Activated B cell treated with CpG ODN at 0.5 μM for 24 hours (primary cell): ENCODE measurements at places on chromosomes 5 and 9.

DNA sequence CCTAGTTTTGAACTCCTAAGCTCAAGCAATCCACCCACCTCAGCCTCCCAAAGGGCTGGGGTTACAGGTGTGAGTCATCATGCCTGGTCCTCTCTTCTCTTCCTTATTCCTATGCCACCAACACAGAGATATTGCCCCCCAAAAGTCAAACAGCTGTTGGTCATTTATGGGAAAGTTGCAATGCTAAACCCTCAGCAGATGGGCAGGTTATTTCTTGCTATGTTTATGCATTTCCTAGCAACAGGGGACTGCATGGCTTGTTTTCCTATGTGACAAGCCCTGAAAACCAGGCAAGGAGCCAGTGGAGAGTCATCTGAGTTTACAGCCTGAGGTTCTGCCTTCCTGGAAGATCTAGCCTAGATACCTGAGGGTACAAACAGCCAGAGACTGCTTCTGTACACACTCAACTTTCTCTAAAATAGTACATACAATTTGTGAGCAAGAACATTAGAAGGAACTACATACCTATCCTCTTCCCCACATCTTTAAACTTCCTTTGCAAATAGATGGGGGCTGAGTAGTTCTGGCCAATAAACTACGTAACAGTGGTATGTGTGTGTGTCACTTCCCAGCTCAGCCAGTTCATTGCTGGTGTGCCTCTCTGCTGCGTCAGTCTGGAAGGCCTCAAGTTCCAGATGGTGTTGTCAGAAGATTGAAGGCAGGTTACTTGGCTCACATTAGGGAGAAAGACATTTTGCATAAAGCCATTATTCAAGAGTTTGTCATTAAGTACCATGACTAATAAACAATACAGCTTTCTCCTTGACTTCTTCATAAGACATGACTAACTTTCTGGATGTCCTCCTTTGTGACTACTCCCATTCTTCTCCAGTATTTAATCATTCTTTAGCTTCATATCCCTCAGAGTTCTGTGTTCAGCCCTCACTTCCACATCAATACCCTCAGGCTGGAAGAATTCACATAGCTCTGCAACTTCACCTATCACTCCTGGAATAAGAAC is 65.3 kb downstream of the CSNK1A1 start:
- DNase-seq: no peak

DNA sequence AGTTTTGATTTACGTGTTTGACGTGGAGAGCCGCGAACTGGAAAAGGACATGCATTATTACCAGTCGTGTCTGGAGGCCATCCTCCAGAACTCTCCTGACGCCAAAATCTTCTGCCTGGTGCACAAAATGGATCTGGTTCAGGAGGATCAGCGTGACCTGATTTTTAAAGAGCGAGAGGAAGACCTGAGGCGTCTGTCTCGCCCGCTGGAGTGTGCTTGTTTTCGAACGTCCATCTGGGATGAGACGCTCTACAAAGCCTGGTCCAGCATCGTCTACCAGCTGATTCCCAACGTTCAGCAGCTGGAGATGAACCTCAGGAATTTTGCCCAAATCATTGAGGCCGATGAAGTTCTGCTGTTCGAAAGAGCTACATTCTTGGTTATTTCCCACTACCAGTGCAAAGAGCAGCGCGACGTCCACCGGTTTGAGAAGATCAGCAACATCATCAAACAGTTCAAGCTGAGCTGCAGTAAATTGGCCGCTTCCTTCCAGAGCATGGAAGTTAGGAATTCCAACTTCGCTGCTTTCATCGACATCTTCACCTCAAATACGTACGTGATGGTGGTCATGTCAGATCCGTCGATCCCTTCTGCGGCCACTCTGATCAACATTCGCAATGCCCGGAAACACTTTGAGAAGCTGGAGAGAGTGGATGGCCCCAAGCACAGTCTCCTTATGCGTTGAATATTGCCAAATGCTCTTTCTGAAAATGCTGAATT is 850 bp downstream of the RRAGA start:
- no peak for DNase-seq

DNA sequence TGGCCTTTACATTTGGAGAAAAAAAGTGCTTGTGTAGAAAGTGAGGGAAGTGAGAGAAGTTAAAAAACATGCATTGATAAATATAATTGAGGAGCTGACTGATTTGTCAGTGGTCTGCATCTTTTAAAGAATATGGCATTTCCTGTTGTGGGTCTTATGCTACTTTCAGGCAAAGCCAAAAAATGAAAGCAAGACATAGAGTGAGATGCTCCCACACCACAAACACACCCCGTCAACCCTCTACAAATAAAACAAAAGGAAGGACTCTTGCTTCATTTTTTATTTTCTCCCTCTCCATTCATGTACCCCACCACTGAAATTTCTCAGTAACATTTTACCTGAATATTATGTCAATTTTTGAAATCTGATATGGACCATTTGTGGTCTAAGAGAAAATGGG is 22.1 kb upstream of the PLCXD3 start:
- no peak for DNase-seq

DNA sequence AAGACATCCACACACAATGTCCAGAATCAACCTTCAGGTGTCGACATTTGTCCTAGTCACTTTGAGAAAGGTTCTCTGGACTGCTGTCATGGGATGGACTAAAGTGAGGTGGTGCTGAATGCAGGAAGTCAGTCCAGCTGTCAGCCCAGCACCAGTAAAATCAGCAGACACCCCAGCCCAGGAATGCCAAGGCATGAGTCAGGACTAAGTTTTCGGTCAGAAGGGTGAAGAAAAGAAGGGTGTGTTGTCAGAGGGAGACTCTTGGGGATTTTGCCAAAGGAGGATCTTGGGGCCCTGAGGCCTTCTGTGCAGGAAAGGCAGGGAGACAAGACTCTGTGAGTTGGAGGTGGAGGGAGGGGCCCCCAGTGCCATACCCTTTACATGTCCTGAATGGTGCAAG is 69.0 kb upstream of the XPA start:
- no peak for DNase-seq

- DNase-seq: no peak
Measured at GRCh38 chr9:128721487-128722010, 2.4 kb downstream of the ZDHHC12 start.

DNA sequence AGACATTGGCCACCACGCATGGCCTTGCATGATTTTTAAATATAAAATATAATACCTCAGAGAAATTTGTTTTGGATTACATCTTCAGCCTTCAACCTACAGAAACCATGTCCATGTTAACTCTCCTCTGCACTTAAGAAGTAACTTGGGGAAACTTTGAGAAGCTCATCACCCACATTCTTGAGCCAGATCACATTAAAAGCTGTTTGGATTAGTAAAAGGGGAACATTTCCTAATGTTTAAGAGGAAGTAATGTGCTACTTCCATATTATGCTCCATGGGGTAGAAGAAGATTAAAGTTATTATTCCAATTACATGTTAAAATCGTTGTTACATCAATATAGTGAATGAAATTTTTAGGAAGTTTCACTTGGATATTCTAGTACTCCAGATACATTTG is 10.4 kb upstream of the CEP120 start:
- no peak for DNase-seq

- no peak for DNase-seq
Measured at GRCh38 chr9:90099262-90099963, 494.6 kb downstream of the GADD45G start.

DNA sequence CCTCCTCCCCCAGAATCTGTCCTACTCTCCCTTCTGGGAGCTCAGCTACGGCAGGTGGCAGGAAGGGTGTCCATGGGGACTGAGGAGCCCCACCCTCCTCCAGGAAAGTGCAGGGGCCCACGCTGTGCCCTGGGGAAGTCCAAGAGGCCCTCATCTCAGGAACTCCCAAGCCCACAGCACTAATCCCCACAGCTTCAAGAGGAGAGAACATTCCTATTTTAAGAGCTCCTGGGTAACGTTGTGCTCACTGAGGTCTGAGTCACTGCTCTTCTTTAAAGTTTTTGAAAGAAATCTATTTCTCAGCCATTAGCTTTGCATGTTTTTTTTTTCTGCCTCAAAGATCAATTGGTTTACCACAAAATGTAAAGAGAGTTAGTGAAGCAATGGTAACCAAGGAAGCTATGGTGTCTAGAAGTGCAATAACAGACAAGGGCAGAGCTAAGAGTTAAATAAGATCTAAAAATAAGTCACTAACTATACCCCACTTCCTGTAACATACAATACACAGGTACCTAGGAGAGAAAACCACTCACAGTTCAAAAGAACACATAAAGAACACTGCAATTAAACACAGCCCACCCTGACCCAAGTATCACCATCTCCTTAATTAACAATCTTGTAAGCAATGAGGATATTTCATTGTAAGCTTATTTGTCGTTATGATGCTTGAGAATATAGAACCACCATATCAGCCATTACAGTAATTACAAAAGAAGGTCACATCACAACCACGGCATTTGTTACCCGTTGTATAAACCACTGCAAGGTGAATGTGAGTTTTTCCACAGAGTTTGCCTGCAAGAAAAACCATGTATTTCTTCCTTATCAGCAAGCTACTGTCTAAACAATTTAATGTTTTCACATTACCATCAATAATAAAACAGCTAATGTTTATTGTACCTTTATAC is 382.3 kb upstream of the SLC30A5 start:
- no peak for DNase-seq

DNA sequence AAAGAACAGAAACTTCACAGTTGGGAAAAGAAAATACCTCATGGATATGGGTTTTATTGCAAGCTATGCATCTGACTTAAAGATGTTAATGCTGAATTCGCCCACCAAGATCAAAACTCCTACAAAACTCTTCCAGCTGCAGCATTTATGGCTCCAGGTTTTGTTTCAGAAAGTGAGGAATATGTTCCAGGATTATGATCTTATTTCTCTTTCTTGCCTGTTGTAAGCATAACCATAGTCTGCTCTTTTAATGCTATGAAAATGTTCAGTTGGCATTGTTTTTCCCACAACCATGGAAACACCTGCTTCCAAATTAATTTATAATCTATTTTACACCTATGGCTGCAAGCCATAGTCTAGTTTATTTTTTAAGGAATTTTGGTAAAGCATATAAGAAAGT is 34.9 kb upstream of the FST start:
- no peak for DNase-seq

- no peak for DNase-seq
Measured at GRCh38 chr5:35035271-35035670, 12.5 kb downstream of the AGXT2 start.

GRCh38 chr9:73039271-73040263 is 86.7 kb upstream of the ALDH1A1 start:
- no peak for DNase-seq

DNA sequence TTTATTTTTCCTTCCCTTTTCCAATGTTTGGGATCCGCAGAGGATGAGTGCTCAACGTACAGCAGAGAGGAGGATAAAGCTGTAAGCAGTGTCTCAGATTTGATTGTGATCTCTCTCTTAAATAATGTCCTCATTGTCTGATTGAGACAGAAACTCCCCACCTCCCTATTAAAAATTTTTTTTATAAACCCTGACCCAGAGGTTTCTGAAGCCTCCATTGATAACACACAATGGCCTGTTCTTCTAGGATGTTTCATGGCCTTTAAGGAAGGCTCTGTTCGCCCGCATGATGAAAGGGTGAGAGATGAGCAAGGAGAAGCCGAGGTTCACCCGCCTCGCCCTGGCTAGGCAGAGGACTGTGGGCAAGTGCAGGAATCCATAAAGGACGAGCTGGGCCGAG is 138.2 kb upstream of the GAS1 start:
- DNase-seq: no peak

DNA sequence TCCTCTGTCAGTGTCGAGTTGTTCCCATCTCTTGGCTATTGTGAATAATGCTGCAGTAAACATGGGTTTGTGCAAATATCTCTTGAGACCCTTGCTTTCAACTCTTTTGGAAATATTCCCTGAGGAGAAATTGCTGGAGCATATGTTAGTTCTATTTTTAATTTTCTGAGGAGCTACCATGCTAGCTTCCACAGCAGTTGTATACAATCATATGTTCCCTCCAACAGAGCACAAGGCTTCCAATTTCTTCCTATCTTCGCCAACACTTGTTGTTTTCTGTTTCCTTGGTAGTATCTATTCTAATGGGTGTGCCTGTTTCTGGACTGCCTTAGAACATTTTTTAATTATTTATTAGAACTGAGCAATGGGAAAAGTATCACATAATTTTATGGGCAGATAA is 23.6 kb upstream of the SHB start:
- no peak for DNase-seq

DNA sequence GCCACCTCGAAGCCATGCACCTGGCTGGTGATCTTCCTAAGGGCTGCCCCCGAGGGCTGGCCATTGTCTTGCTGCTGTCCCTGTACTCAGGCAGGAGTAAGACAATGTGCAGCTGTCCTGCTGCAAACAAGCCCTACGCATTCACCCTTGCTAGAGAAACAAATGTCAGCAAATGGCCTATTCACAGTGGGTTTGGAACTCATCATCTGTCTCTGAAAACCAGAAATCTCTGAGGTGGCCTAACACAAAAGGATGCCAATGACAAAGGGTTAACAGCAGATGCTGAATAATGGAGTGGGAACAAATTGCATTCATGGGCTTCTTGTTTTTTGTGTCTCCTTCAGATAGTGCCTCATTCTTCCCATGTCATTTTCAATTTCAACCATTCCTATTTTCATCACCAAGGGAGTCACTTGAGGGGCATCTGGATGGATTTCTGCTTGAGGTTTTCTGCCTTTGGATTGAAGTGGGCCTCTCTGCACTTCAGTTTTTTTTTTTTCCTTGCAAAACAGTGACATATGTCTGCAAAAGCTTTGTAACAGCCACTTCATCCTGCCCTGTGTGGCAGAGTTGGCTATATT is 261.6 kb upstream of the VLDLR start:
- DNase-seq: no peak

- DNase-seq: no peak
Measured at GRCh38 chr9:34992376-34992951, 2.9 kb downstream of the DNAJB5 start.

- no peak for DNase-seq
Measured at GRCh38 chr9:94779693-94780290, 53.3 kb downstream of the AOPEP start.

GRCh38 chr5:36600917-36601527 is 5.4 kb upstream of the SLC1A3 start:
- no peak for DNase-seq

GRCh38 chr5:147628058-147628895 is 118.4 kb upstream of the DPYSL3 start:
- no peak for DNase-seq

GRCh38 chr5:114055318-114056184 is 306.3 kb upstream of the KCNN2 start:
- no peak for DNase-seq

DNA sequence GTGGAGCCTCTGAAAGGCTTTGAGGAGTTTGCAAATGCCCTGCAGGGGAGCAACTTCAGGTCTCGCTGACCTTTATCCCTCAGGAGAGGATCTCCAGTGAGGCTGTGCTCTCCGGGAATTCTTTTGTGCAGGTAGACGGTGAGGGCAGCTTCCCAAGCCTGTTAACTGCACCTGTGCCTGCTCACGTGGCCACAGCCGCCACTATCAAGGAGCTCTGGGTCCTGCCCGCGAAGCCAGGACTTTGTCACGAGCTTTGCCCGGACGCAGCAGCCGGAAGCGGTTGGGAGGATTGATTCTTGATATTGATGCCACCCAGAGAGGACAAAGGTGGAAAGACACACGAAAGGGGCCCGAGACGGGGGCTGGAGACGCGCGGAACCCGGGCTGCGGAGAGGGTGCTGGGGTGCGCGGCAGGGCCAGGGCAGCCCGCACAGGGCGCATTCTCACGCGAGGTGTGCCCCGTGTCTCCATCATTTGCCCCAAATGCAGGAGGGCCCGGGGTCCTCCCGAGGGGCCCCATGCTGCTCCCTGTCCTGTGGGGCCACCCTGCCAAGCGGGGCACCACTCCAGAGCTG is 18.2 kb downstream of the SLC9A3 start:
- DNase-seq: no peak

GRCh38 chr5:54159893-54160195 is 150.5 kb downstream of the ARL15 start:
- DNase-seq: no peak

- DNase-seq: no peak
Measured at GRCh38 chr5:83718195-83718825, 2.3 kb downstream of the HAPLN1 start.
